ENCODE measurements at places on chromosomes 2 and 18. TPM values are rescaled to one million over a fixed set of nuclear protein-coding genes. Genes with fewer than 3 reads are reported as not detected.

The PROC gene
- not detected for total RNA-seq

The CNGA3 gene
- 0.51 TPM for total RNA-seq

The HTR2B gene
- 0.31 TPM for total RNA-seq

The LYG1 gene
- 0.41 TPM for total RNA-seq

The EPHA4 gene
- 26.2 TPM for total RNA-seq

The GAL3ST2 gene
- total RNA-seq = not detected

The ANKRD23 gene
- 96.8 TPM for total RNA-seq

The GPR45 gene
- not detected for total RNA-seq

The COL6A3 gene
- 661 TPM for total RNA-seq

The CIB4 gene
- not detected for total RNA-seq

The AMER3 gene
- total RNA-seq = not detected

The PSD4 gene
- 16.4 TPM for total RNA-seq

The OR6B2 gene
- total RNA-seq = not detected

The ITGB6 gene
- total RNA-seq = 61.3 TPM

The TCF7L1 gene
- total RNA-seq = 11.1 TPM

The PARD3B gene
- total RNA-seq = 21.5 TPM

The SAP130 gene
- total RNA-seq = 3.8 TPM

The SCG2 gene
- 2.4 TPM for total RNA-seq

The LCT gene
- total RNA-seq = not detected

The C2orf92 gene
- 8.5 TPM for total RNA-seq

The SKOR2 gene
- not detected for total RNA-seq

The NXPH2 gene
- total RNA-seq = 15.7 TPM

The ZAP70 gene
- total RNA-seq = 3.7 TPM

The ASTL gene
- total RNA-seq = not detected

The RNMT gene
- total RNA-seq = 47.5 TPM

The MPP4 gene
- total RNA-seq = 0.51 TPM

The RNF144A gene
- total RNA-seq = 25.5 TPM

The LONRF2 gene
- total RNA-seq = 5.1 TPM

The C2orf42 gene
- 18.5 TPM for total RNA-seq

The FLACC1 gene
- 0.72 TPM for total RNA-seq

The EN1 gene
- total RNA-seq = 0.41 TPM

The DSG1 gene
- total RNA-seq = 17.2 TPM

The CFC1 gene
- not detected for total RNA-seq

The ERBB4 gene
- 17.8 TPM for total RNA-seq

The DNAJC5G gene
- not detected for total RNA-seq

The GTF3C2 gene
- 30.3 TPM for total RNA-seq

The ZBTB7C gene
- total RNA-seq = 17.8 TPM

The NIF3L1 gene
- 28.3 TPM for total RNA-seq

The SERPINB10 gene
- total RNA-seq = 7.0 TPM

Data from tongue (tissue), 3 donors.